ENCODE measurements at places on chromosomes 12 and 14. TPM values are rescaled to one million over a fixed set of nuclear protein-coding genes. Genes with fewer than 3 reads are reported as not detected.

GRCh38 chr14:55927028-55927427 lies 191.2 kb upstream of the PELI2 start:
- DNase-seq: no peak
- no peak overlapping the region for H3K27ac ChIP-seq
- no peaks in the 10 kb centered on the region for H3K27me3 ChIP-seq
- H3K4me1 ChIP-seq: peaks cover 29% of the 10 kb centered on the region

DNA sequence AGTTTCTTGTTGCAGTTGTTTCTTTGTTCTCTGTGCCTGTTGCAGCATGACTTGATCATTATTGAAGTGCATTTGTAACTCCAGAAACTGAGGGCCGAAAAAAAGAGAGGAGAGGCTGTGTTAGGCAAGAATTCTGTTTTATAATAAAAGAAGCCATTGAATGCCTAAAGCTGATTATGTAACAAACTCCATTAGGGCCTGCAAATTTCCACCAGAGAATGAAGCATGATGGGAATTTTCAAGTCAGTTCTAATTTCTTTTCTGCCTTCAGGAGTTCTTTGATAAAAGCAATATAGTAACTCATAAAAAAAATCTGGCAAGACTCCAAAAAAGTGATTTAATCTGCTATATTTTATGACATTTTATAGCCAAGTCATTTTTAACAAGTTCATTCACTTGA lies 156.7 kb upstream of the RASSF8 start:
- H3K27ac ChIP-seq: no peak overlapping the region
- DNase-seq: no peak
- no peak overlapping the region for H3K4me3 ChIP-seq
- H3K27me3 ChIP-seq: no peaks in the 10 kb centered on the region
- no peaks in the 10 kb centered on the region for H3K36me3 ChIP-seq

KRT6A gene
- total RNA-seq: not detected

SLC4A8 gene
- total RNA-seq: 16.9 TPM

GRCh38 chr14:49670475-49670874 lies 17.5 kb downstream of the POLE2 start:
- no peak overlapping the region for H3K4me3 ChIP-seq
- no peak overlapping the region for H3K27ac ChIP-seq
- no peak for DNase-seq
- H3K27me3 ChIP-seq: no peaks in the 10 kb centered on the region

- no peak overlapping the region for H3K27ac ChIP-seq
- H3K4me3 ChIP-seq: no peak overlapping the region
- no peak for DNase-seq
- no peaks in the 10 kb centered on the region for H3K27me3 ChIP-seq
Observed at GRCh38 chr12:77151030-77151429, 85.7 kb upstream of the E2F7 start.

- H3K27ac ChIP-seq: no peak overlapping the region
- peaks cover 2% of the 10 kb centered on the region for H3K27me3 ChIP-seq
- no peak for DNase-seq
- H3K4me1 ChIP-seq: no peaks in the 10 kb centered on the region
Observed at GRCh38 chr14:97485201-97485600, 688.0 kb downstream of the VRK1 start.

- no peak overlapping the region for H3K27ac ChIP-seq
- no peak overlapping the region for H3K4me3 ChIP-seq
Observed at GRCh38 chr12:131445795-131446194, 265.1 kb upstream of the SFSWAP start.

DNA sequence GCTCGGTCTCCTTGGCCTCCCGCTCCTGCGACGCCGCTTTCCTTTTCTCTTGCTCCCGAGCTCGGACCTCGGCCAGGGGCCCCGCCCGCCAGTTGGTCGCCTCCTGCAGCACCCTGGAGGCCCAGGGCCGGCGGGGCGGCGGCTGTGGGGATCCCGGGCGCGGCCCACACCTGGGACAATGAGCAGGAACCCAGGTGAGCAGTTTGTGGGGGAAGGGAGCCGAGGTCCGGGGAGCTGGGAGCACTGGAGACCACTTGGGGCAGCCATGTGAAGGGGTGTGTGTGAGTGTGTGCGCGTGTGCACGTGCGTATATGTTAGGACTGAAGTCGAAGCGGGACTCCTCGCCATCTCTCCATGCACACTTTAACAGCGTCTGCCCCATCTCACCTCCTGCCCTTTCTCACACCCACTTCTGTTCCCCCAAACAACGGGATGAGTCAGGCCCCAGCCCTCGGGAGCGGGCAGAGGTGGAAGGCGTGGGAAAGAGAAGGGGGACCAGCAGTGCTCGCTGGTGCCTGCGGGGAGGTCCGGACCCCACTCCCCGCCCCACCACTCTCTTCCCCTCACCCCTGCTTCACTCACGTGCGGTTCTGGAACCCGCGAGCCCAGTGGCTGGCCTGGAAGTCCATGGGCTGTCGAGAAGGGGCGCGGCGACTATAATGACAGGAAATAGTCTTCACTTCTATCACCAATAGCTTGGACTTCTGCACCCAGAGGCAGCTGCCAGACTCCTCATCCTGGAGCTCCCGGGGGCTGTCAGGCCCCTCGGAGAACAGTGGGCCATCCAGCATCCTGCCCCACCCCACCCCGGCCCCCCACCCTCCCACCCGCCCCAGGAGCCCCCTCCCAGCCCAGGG lies 450 bp downstream of the DDN start:
- DNase-seq: no peak
- H3K27ac ChIP-seq: no peak overlapping the region
- H3K27me3 ChIP-seq: peaks cover 82% of the 10 kb centered on the region
- H3K4me3 ChIP-seq: peak overlapping the region; percentile 63
- H3K36me3 ChIP-seq: peaks cover 7% of the 10 kb centered on the region

RASSF8 gene
- total RNA-seq: 40.2 TPM

DNA sequence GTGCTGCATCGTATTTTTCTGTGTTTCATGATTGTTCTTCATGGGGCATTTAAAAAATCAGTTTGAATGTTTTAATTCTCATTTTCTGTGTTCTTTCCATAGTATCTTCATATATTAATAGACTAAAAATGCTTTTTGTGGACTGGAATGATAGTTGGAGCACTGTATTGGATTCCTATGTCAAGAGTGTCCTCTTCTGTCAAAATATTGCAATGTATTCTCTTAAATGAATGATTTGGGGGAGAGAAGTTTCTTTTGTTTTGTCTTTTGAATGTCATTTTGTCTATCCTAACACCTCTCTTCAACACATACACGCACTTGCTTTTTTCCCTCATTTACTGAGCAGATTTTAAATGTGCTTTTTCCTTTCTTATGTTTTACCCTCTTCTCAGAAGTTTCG lies 4.7 kb upstream of the EIF2S3B start:
- no peak overlapping the region for H3K27ac ChIP-seq

STAC3 gene
- total RNA-seq: 3.4 TPM

DNA sequence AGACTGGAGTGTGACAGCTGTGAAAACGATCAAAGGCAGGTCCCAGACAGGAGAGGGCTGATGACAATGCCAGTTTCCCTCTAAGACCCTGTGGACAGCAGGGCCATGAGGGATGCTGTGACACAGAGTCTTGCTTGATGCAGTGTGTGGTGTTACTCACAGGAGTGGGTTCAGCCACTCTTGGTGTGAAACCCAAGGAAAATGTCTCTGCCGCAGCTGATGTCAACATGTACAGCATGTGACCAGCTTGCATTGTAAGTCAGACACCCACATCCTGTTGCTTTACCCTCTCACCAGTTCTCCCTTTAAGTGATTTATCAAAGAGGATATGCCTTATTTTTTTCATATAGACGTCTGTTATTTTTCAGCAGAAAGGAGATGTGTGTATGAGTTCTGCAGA lies 268.6 kb downstream of the BTG1 start:
- no peak for DNase-seq
- peaks cover 2% of the 10 kb centered on the region for H3K36me3 ChIP-seq
- no peaks in the 10 kb centered on the region for H3K4me1 ChIP-seq
- no peak overlapping the region for H3K4me3 ChIP-seq
- no peak overlapping the region for H3K27ac ChIP-seq

- peaks cover 42% of the 10 kb centered on the region for H3K36me3 ChIP-seq
- peaks cover 19% of the 10 kb centered on the region for H3K4me1 ChIP-seq
- no peak overlapping the region for H3K27ac ChIP-seq
Observed at GRCh38 chr14:30966415-30967363, 58.8 kb upstream of the AP4S1 start.

DNA sequence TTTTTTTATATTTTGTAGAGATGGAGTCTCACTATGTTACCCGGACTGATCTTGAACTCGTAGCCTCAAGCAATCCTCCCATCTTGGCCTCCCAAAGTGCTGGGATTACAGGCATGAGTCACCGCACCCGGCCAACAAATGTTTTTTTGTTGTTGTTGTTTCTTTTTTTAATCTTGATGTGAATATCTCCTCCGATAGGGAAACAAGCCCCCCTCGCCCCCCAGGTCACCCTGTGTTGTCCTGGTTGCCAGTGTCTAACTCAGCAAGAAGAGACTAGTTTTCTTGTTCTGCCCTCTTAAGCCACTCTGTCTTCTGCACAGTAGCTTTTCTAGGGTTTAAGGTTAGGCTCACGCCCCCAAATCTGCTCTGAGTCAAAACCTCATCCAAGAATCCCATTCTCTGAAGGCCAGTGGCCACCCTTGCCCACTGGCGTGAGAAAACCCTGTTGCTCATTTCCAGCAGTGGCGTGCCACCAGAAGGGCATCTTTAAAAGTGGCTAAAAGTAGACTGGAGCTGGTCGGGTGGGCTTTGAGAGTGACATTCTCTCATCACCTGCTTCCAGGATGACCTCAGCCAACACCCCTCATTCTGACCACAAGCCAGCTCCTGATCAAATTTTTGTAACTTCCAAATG lies 42.7 kb downstream of the C14orf132 start:
- H3K36me3 ChIP-seq: peaks cover 22% of the 10 kb centered on the region
- DNase-seq: no peak
- H3K27ac ChIP-seq: no peak overlapping the region
- no peak overlapping the region for H3K4me3 ChIP-seq

- no peak for DNase-seq
- no peak within 1 kb of the TSS for H3K27ac ChIP-seq
- peaks cover 8% of the 10 kb centered on the region for H3K4me1 ChIP-seq
- H3K4me3 ChIP-seq: no peak within 1 kb of the TSS
- no peaks in the 10 kb centered on the region for H3K36me3 ChIP-seq
Observed at GRCh38 chr14:93997082-93997481, at the start of gene CCDC197. Gene CCDC197, plus strand, starts transcription at chr14:93997301. Its CDS starts 831 bp downstream, at chr14:93998132.

GPR84 gene
- total RNA-seq: not detected

GRCh38 chr14:75835156-75835725 lies 146.6 kb downstream of the TGFB3 start:
- H3K36me3 ChIP-seq: peaks cover 22% of the 10 kb centered on the region
- no peak overlapping the region for H3K27ac ChIP-seq
- DNase-seq: no peak
- no peaks in the 10 kb centered on the region for H3K27me3 ChIP-seq

TOGARAM1 gene
- 6.4 TPM for total RNA-seq

DNA sequence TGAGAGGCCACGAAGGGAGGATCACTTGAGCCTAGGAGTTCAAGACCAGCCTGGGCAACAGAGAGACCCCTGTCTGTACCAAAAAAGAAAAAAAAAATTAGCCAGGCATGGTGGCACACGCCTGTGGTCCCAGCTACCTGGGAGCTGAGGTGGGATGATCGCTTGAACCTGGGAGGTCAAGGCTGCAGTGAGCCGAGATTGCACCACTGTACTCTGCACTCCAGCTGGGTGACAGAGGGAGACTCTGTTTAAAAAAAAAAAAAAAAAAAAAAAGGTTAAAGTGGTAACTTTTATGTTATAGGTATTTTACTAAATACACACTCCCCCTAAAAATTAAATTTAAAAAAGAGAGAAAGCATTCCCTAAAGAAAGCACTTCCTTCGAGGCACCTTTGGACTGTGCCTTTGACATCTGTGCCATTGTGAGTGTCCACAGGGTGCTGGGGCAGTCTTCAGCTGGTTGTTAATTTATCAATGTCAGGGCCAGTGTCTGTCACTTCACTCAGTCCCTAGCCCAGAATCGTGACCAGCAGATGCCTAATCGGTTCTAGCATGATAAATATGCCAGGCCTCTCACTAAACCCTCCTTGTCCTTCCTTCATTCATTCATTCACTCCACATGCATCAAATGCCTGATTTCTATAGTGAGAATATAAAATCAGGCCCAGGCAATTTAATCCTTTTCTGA lies 63.1 kb downstream of the B4GALNT3 start:
- DNase-seq: no peak
- H3K36me3 ChIP-seq: no peaks in the 10 kb centered on the region

GRCh38 chr12:83224012-83224411 lies 537.3 kb downstream of the TMTC2 start:
- H3K4me3 ChIP-seq: no peak overlapping the region
- H3K27ac ChIP-seq: no peak overlapping the region
- DNase-seq: no peak
- peaks cover 4% of the 10 kb centered on the region for H3K4me1 ChIP-seq
- H3K27me3 ChIP-seq: no peaks in the 10 kb centered on the region

DNA sequence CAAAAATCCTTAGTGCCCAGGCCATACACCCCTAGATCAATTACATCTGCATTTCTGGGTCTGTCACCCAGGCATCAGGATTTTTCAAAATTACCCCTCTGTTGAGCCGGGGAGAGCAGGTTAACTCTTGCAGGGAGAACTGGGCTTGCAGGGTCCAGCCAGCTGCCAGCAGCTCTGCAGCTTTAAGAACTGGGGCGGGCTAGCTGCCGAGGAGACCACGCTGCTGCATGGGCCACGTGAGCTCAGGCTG lies at the start of gene DGLUCY:
TSS of gene DGLUCY (plus strand) at position 245 of the 250 bp plus-strand sequence. CDS start 46,222 bp downstream, outside the sequence.
- peak within 1 kb of the TSS; percentile 73 for H3K4me3 ChIP-seq
- no peak for DNase-seq
- H3K36me3 ChIP-seq: peaks cover 15% of the 10 kb centered on the region
- peak within 1 kb of the TSS; percentile 99 for H3K27ac ChIP-seq
- peaks cover 59% of the 10 kb centered on the region for H3K4me1 ChIP-seq
- peaks cover 3% of the 10 kb centered on the region for H3K27me3 ChIP-seq

GRCh38 chr12:63814146-63814772 lies 30.2 kb upstream of the SRGAP1 start:
- no peak overlapping the region for H3K4me3 ChIP-seq
- H3K36me3 ChIP-seq: no peaks in the 10 kb centered on the region
- DNase-seq: no peak
- no peaks in the 10 kb centered on the region for H3K4me1 ChIP-seq

GRCh38 chr12:101670007-101670671 lies 27.3 kb upstream of the CHPT1 start:
- no peaks in the 10 kb centered on the region for H3K36me3 ChIP-seq
- H3K4me3 ChIP-seq: no peak overlapping the region
- DNase-seq: peak; percentile 28

GRCh38 chr12:46386877-46387629 lies 14.5 kb upstream of the SLC38A2 start:
- no peak for DNase-seq
- peaks cover 82% of the 10 kb centered on the region for H3K4me1 ChIP-seq
- no peaks in the 10 kb centered on the region for H3K27me3 ChIP-seq
- peaks cover 14% of the 10 kb centered on the region for H3K36me3 ChIP-seq
- H3K27ac ChIP-seq: peak overlapping the region; percentile 98

GRCh38 chr14:94139421-94139820 lies 10.0 kb upstream of the IFI27L2 start:
- peaks cover 7% of the 10 kb centered on the region for H3K27me3 ChIP-seq
- no peak for DNase-seq
- H3K36me3 ChIP-seq: peaks cover 13% of the 10 kb centered on the region

- no peaks in the 10 kb centered on the region for H3K27me3 ChIP-seq
- DNase-seq: no peak
- no peak overlapping the region for H3K4me3 ChIP-seq
- peaks cover 14% of the 10 kb centered on the region for H3K36me3 ChIP-seq
- H3K27ac ChIP-seq: no peak overlapping the region
Observed at GRCh38 chr12:66756631-66757030, 77.8 kb upstream of the GRIP1 start.

GRCh38 chr12:64500394-64500793 lies 48.5 kb downstream of the TBK1 start:
- no peak for DNase-seq
- peaks cover 33% of the 10 kb centered on the region for H3K36me3 ChIP-seq
- H3K4me1 ChIP-seq: no peaks in the 10 kb centered on the region
- H3K27ac ChIP-seq: no peak overlapping the region
- H3K4me3 ChIP-seq: no peak overlapping the region

Measured in WTC11 (cell line).